Right lung (tissue), 10 donors: ENCODE measurements at places on chromosomes 4 and X. TPM values are rescaled to one million over a fixed set of nuclear protein-coding genes. Genes with fewer than 3 reads are reported as not detected.

The TMPRSS11A gene
- 0.04 TPM for polyA plus RNA-seq

- no peak for DNase-seq
Measured at GRCh38 chr4:188767496-188767895, 628.3 kb downstream of the TRIML1 start.

The FAM53A gene
- 2.0 TPM for polyA plus RNA-seq

GRCh38 chr4:48635310-48635709 lies 144.8 kb downstream of the FRYL start:
- DNase-seq, result no peak

- no peak for DNase-seq
Measured at GRCh38 chr4:142402900-142403299, 443.2 kb downstream of the INPP4B start.

- DNase-seq, result no peak
Measured at GRCh38 chr4:108775921-108776320, 13.1 kb upstream of the ETNPPL start.

GRCh38 chr4:76301068-76301774 lies 5.3 kb upstream of the STBD1 start:
- no peak for DNase-seq

DNA sequence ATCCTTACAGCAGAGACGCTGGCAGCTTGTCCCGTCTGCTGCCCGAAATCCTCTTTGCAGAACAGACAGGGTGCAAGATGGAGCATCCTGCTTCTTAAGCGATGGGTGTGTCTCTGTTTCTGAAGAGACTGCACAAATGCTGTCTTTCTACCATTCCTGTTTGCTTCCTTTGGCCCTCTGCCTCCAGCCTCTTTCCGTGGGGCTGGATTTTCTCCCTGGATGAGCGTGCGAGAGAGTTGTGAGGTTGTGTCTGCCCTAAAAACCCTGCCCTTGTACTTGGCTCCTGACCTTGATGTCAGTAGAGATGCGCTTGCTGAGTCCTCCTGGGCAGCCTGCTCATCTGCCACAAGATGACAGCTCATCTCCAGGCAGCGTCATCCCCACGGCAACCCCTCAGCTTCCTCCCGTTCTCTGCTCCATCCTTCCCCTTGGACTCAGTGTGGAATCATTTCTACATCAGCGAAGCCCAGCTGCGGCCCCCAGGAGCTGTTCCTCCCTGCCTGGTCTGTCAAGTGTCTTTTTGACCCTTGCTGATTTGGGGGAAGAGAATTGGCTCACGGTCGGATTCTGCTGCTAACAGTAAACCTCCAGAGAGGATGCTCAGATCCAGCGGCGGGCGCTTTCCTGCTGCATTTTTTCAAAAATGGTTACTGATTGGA lies 246.2 kb downstream of the ASMT start:
- no peak for DNase-seq

DNA sequence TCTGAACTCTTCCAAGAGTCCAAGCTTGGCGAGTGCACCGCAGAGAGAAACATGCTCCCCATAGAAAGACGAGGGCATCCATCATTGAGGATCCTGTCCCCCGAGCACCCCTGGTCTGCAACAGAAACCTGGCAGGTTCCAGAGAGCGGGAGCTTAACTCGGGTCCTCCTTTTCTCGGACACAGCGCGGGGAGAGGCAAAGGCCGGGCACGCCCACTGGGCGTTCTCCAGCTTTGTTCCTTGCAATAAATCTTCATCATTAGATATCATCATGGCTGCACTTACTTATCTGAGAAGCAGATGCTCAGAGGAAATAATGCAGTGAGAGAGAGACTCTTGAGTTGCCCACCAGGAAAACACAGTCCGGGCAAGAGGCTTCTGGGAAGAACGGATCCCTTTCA lies 90.1 kb upstream of the PSAPL1 start:
- DNase-seq, result no peak

DNA sequence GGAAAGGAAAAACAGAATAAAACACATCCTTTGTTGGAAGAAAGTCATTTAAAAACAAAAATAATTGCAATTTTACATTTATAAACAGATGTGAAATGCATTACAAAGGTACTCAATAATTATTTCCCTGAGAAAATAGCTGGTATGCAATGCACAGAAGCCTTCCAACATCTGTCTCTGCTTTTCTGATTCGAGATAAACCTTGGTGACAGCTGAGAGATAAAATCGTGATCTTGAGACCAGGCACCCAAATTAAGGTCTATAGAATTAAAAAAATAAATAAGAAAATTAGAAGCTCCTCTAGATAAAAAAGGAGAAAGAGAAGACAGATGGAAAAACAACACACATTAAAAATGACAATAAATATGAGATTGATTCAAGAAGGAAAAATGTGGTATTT lies 544.0 kb downstream of the SPRY1 start:
- no peak for DNase-seq

The HSD17B10 gene
- polyA plus RNA-seq, result 73.1 TPM

The AREG gene
- 2.4 TPM for polyA plus RNA-seq

- no peak for DNase-seq
Measured at GRCh38 chr4:113790478-113790877, 28.9 kb upstream of the CAMK2D start.

DNA sequence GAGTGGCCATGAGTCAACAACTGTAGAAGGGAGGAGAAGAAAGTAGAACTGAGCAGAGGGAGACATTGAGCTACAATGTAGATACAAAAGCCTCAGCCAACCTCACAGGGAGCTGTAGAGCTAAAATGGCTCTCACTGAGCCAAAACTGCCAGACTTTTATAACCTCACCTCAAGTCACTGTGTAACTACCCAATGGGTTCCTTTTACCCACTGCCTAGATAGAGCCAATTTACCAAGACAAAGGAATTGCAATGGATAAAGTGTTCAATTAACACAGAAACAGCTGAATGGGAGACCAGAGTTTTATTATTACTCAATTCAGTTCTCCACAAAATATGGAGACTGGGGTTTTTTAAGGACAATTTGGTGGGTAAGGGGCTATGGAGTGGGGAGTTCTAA lies 938.9 kb upstream of the GRIA3 start:
- no peak for DNase-seq

GRCh38 chr4:2943364-2944090 lies 19.7 kb downstream of the NOP14 start:
- DNase-seq, result no peak
